ENCODE measurements at places on chromosomes 16 and 17. TPM values are rescaled to one million over a fixed set of nuclear protein-coding genes. Genes with fewer than 3 reads are reported as not detected.

GRCh38 chr16:56525236-56525635 lies 5.4 kb upstream of the BBS2 start:
- no peak for DNase-seq

DNA sequence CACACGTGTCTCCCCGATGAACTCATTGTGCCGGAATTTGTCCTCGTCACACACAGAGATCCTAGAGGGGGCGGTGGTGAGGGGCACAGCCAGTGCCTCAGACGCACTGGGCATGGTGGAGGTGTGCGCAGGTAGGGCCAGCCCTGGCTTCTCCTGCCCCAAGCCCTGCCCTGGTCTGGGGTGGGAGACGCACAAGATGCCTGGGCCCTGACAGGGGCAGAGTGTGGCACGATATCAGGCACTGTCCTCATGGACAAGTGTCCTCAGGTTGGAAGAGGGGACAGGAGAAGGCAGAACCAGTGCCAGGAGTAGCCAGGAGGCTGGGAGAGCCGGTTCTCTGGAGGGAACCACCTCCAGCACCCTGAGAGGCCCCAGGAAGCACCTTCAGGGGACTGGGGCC lies 20.0 kb downstream of the DOC2B start:
- no peak for DNase-seq

DNA sequence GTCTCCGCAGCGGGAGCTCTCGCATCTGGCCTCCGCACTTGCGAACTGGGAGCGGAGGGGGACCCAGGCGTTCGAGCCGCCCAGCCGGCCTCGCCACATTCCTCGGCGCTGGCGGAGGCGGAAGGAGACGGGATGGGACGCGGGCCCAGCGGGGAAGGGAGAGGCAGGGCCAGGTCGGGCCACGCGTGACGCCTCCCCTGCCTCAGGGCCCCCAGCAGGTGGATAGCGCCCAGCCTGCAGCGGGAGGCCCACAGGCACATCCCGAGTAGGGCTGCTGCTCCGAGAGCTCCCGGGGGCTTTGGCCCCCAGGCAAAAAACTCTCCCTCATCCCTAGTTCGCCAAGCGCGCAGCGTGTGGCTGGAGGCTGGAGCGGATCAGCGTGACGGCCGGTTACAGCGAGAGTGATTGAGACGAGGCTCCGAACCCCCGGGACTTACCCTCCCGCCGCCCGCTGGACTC lies 800 bp downstream of the PLEKHH3 start:
- no peak for DNase-seq

DNA sequence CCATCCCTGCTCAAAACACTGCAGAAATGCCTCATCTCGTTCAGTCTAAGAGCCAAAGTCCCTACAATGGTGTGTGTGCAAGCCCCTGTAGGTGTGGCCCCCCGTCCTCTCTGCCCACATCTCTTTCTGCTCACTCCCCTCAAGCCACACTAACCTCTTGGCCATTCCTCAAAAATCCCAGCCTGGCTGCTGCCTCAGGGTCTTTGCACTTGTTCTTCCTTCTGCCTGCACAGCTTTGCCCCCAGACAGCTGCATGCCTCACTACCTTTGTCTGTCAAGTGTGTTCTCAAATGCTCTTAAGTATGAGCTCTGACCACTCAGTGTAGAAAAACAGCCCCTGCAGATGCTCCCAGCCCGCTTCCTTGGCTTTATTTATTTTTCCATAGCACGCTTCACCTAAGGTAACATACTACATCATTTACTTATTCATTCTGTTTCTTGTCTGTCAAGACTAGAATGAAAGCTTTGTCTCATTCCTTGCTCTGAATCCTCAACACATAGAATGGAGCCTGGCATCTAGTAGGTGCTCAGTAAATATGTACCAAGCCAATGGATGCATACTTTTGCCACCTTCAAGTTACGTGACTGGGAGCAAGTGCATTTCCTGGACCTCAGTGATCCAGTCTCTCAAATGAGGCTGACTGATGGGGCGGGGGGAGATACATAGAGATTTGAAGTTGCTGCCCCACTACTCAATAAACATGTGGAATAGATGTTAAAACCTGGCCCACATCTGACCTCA lies 38.1 kb downstream of the RAI1 start:
- no peak for DNase-seq

Gene ETV4
- 2.2 TPM for total RNA-seq
